ENCODE measurements at places on chromosomes 4 and X. TPM values are rescaled to one million over a fixed set of nuclear protein-coding genes. Genes with fewer than 3 reads are reported as not detected.

Gene CT45A2
- not detected for total RNA-seq

DNA sequence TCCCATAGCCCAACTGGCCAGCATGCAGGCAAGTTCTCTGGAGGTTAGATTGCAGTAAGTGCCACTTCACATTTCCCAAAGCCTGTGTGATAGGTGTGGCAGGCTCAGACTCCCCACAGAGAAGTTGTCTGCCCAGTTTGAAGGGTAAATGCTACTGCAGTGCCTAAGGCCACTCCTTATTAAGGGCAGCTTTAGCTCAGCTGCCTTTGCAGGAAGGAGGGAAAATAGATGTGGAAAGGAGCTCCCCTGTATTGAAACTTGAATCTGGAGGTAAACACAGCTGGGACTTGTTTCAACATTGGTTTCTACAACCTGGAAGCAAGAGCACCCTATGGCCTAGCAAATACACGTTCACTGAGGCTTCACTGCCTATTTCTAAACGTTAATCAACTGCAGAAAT, 22.4 kb downstream of the NEXMIF start:
- no peaks in the 10 kb centered on the region for H3K27me3 ChIP-seq
- H3K4me3 ChIP-seq = no peak overlapping the region
- H3K27ac ChIP-seq = no peak overlapping the region
- H3K4me1 ChIP-seq = no peaks in the 10 kb centered on the region
- H3K36me3 ChIP-seq = no peaks in the 10 kb centered on the region

- H3K4me3 ChIP-seq = no peak overlapping the region
- DNase-seq = no peak
- H3K27me3 ChIP-seq = no peaks in the 10 kb centered on the region
- no peaks in the 10 kb centered on the region for H3K4me1 ChIP-seq
Measured at GRCh38 chr4:14259936-14260335, 632.4 kb upstream of the BOD1L1 start.

- no peak for DNase-seq
- H3K27me3 ChIP-seq = no peaks in the 10 kb centered on the region
- no peaks in the 10 kb centered on the region for H3K4me1 ChIP-seq
- H3K27ac ChIP-seq = no peak overlapping the region
- no peaks in the 10 kb centered on the region for H3K36me3 ChIP-seq
Measured at GRCh38 chrX:93932471-93933220, 258.6 kb downstream of the FAM133A start.

GRCh38 chr4:77006753-77007353, 57.3 kb downstream of the SEPTIN11 start:
- no peaks in the 10 kb centered on the region for H3K27me3 ChIP-seq
- DNase-seq = no peak
- H3K27ac ChIP-seq = peak overlapping the region; percentile 39
- H3K4me3 ChIP-seq = no peak overlapping the region
- peaks cover 41% of the 10 kb centered on the region for H3K4me1 ChIP-seq

GRCh38 chrX:133869270-133869669, 116.1 kb downstream of the GPC3 start:
- H3K27ac ChIP-seq = no peak overlapping the region
- H3K4me1 ChIP-seq = no peaks in the 10 kb centered on the region
- no peaks in the 10 kb centered on the region for H3K36me3 ChIP-seq
- H3K27me3 ChIP-seq = no peaks in the 10 kb centered on the region
- no peak for DNase-seq

GRCh38 chr4:77349796-77350195, 192.8 kb downstream of the CCNG2 start:
- H3K27me3 ChIP-seq = no peaks in the 10 kb centered on the region
- DNase-seq = no peak
- H3K36me3 ChIP-seq = no peaks in the 10 kb centered on the region
- no peak overlapping the region for H3K27ac ChIP-seq
- H3K4me3 ChIP-seq = no peak overlapping the region

DNA sequence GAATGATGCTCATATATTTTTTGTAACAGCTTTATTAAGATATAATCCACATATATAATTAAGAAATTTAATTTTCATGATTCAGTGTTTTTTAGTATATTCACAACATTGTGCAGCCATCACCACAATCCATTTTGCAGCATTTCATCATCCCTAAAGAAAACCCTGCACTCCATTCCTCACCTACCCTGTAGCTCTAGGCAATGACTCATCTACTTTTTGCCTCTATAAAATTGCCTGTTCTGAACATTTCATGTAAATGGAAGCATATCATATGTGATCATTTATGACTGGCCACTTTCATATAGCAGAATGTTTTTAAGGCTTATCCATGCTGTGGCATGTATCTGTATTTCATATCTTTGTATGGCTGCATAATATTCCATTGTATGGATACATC, 339.9 kb downstream of the MAPK10 start:
- DNase-seq = no peak
- no peaks in the 10 kb centered on the region for H3K27me3 ChIP-seq
- H3K36me3 ChIP-seq = no peaks in the 10 kb centered on the region
- no peaks in the 10 kb centered on the region for H3K4me1 ChIP-seq

- no peak overlapping the region for H3K27ac ChIP-seq
- H3K4me1 ChIP-seq = no peaks in the 10 kb centered on the region
- no peak overlapping the region for H3K4me3 ChIP-seq
- DNase-seq = no peak
- no peaks in the 10 kb centered on the region for H3K36me3 ChIP-seq
Measured at GRCh38 chr4:99998062-99998867, 48.2 kb upstream of the H2AZ1 start.

- H3K27me3 ChIP-seq = no peaks in the 10 kb centered on the region
- no peak for DNase-seq
- H3K27ac ChIP-seq = no peak overlapping the region
- no peaks in the 10 kb centered on the region for H3K36me3 ChIP-seq
Measured at GRCh38 chrX:121733514-121733913, 686.1 kb downstream of the GLUD2 start.

DNA sequence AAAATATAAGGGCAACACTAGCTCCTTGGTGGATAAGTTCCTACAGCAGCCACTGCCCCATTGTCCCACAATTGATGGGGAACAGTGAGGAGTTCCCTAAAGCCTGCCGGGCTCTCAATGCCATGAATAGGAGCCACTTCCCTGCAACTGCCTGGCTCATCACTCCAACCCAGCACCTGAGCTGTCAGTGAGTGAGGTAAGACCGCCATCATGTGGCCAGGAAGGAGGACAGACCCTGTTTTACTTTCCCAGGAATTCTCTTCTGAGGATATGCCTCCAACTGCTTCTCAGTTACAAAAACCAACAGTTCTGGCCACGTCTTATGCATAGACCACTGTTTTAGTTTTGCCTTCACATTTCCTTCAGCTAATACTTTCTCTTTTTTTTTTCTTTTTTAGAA, 45.5 kb downstream of the SRPX start:
- no peak overlapping the region for H3K4me3 ChIP-seq
- DNase-seq = peak; percentile 27
- no peak overlapping the region for H3K27ac ChIP-seq
- H3K27me3 ChIP-seq = no peaks in the 10 kb centered on the region
- no peaks in the 10 kb centered on the region for H3K36me3 ChIP-seq
- H3K4me1 ChIP-seq = no peaks in the 10 kb centered on the region

DNA sequence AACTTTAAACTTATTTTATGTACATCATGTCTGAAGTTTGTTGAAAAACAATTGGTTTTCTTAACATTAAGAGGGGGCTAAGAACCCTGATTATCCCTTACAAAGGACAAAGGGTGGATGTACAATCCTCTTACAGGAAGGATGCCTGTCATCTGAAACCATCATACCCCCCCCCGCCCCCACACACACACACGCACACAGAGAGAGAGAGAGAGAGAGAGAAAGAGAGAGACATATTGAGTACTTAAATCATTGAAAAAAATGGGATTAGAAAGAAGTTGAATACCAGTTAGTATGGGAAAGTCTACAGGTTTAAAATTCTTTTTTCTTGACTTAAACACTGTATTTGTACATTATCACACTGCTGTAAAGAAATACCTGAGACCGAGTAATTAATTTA, 10.9 kb upstream of the PGM2 start:
- no peaks in the 10 kb centered on the region for H3K27me3 ChIP-seq
- H3K27ac ChIP-seq = no peak overlapping the region
- no peaks in the 10 kb centered on the region for H3K4me1 ChIP-seq
- no peaks in the 10 kb centered on the region for H3K36me3 ChIP-seq

DNA sequence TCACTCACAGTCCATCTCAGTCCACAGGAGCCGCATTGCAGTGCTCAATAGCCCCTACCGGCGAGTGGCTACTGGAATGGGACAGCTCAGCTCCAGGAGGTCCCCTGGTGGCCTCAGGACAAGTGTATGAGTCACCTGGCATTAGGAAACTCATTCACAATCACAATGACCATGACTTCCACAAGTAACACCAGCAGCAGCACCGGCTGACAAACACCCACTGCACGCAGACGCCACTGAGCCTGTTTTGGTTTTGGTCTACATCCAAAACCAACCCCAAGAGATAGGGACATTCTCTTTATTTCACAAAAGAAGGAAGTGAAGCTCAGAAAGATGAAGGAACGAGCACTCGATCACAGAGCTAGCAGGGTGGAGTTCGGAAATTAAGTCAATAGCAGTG, 8.1 kb downstream of the JAKMIP1 start:
- H3K27me3 ChIP-seq = peaks cover 19% of the 10 kb centered on the region
- H3K4me1 ChIP-seq = no peaks in the 10 kb centered on the region
- H3K4me3 ChIP-seq = no peak overlapping the region
- no peak for DNase-seq

DNA sequence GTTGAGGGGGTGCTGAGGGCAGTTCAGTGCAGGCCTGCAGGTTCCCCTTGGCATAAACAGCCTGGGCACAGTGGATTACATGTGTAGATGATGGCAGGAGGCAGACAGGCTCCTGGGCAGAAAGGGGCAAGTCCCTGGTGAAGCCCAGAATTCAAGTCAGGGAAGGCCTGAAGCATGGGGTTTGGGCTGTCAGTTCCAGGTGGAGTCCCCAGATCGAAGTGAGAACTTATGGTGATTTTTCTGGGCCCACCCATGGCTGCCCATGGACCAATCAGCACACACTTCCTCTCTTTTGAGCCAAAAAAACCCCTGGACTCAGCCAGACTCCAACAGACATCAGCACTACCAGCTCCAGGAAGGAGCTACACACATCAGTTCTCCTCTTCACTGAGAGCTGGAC, 529.1 kb downstream of the PPARGC1A start:
- no peaks in the 10 kb centered on the region for H3K27me3 ChIP-seq
- DNase-seq = no peak
- H3K36me3 ChIP-seq = no peaks in the 10 kb centered on the region
- H3K27ac ChIP-seq = no peak overlapping the region
- no peak overlapping the region for H3K4me3 ChIP-seq

DNA sequence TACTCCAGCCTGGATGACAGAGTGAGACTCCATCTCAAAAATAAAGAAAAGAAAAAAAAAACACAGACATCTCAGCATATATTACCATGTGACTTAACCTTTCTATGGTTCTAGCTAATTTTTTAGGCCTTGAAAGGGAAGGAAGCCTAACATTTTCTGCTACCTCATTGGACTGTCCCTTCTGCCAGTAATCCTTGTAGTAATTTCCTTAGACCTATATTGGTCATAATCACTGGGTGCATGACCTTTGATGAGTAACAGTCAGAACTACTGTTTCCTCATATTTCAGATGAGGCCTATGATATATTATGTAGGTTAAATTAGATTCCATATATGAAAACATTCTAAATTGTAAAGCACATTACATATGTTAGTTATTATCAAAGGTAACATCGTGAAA, 9.6 kb downstream of the XIAP start:
- H3K4me3 ChIP-seq = no peak overlapping the region
- H3K27me3 ChIP-seq = no peaks in the 10 kb centered on the region
- DNase-seq = no peak
- H3K27ac ChIP-seq = no peak overlapping the region
- no peaks in the 10 kb centered on the region for H3K36me3 ChIP-seq
- H3K4me1 ChIP-seq = no peaks in the 10 kb centered on the region

Gene FRG2
- not detected for total RNA-seq

Gene HDX
- 2.5 TPM for total RNA-seq

Gene FGF13
- total RNA-seq = 1.8 TPM

GRCh38 chr4:139668036-139668435, 2.4 kb downstream of the MGST2 start:
- no peak overlapping the region for H3K4me3 ChIP-seq
- no peaks in the 10 kb centered on the region for H3K36me3 ChIP-seq
- H3K27ac ChIP-seq = peak overlapping the region; percentile 89

GRCh38 chrX:41468647-41469323, 21.6 kb downstream of the NYX start:
- no peaks in the 10 kb centered on the region for H3K27me3 ChIP-seq
- no peaks in the 10 kb centered on the region for H3K4me1 ChIP-seq
- H3K4me3 ChIP-seq = no peak overlapping the region
- no peaks in the 10 kb centered on the region for H3K36me3 ChIP-seq
- H3K27ac ChIP-seq = peak overlapping the region; percentile 55

DNA sequence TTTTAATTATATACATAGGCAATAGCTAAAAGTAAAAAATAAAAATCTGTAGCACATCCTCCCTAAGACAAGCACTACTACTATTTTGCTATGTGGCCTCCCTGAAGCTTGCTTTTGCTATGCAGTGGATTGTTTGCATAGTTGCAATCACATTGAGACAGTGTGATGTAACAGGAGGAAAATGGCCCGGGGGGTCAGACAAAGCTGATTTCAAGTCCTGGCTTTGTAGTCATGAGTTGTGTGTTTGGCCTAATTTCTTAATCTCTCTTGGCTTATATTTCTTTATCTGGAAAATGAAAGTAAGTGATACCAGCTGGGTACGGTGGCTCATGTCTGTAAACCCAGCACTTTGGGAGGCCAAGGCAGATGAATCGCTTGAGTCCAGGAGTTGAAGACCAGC, 166.6 kb downstream of the LHFPL1 start:
- no peak overlapping the region for H3K4me3 ChIP-seq
- H3K27me3 ChIP-seq = no peaks in the 10 kb centered on the region
- no peak for DNase-seq
- H3K27ac ChIP-seq = no peak overlapping the region
- H3K36me3 ChIP-seq = no peaks in the 10 kb centered on the region

- no peak for DNase-seq
- H3K27me3 ChIP-seq = no peaks in the 10 kb centered on the region
- H3K27ac ChIP-seq = no peak overlapping the region
- no peak overlapping the region for H3K4me3 ChIP-seq
- H3K4me1 ChIP-seq = no peaks in the 10 kb centered on the region
Measured at GRCh38 chr4:60657807-60658206, 542.3 kb upstream of the ADGRL3 start.

DNA sequence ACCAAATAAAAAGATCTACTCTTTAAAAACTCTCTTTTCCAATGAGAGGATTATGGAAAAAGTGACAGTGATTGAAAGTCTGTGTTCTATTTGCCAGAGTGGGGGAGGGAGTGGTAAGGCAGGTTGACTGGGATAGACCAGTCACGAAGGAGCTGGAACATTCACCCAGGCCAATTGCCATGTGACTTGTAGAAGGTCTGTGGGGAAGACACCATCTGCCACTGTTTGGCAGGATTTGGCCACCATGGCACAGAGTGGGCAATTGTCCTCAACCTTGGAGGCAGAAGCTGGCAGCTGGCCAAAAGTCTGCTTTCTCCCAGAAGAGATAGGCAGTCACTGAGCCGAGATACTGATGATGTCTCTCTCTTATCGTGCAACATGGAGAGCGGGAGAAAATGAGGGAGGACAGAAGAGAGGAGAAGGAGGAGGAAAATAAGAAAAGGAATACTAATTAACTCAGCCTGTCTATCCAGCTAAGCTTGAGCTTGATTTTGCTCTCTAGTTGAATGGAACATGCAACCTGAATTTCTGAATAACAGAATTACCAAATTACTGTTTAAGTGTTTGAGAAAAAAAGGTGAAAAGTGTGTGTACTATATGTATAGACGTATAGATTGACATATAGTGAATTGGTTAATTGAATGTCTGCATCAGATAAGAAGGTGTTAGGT, 267.1 kb downstream of the ARHGAP24 start:
- H3K36me3 ChIP-seq = no peaks in the 10 kb centered on the region
- H3K27ac ChIP-seq = no peak overlapping the region
- no peak overlapping the region for H3K4me3 ChIP-seq
- no peaks in the 10 kb centered on the region for H3K27me3 ChIP-seq

GRCh38 chrX:6832619-6833018, 297.7 kb upstream of the VCX3A start:
- no peaks in the 10 kb centered on the region for H3K4me1 ChIP-seq
- no peak for DNase-seq
- no peaks in the 10 kb centered on the region for H3K36me3 ChIP-seq
- H3K27me3 ChIP-seq = no peaks in the 10 kb centered on the region
